ENCODE measurements at places on chromosomes 3 and 15. TPM values are rescaled to one million over a fixed set of nuclear protein-coding genes. Genes with fewer than 3 reads are reported as not detected.

Gene FANCD2OS
- not detected for total RNA-seq

Gene TJP1
- total RNA-seq, result 155 TPM

Gene PLCH1
- 0.51 TPM for total RNA-seq

Gene BCL2A1
- 0.84 TPM for total RNA-seq

Gene C2CD4A
- total RNA-seq, result not detected

Gene MESP1
- 7.6 TPM for total RNA-seq

Gene RASL12
- total RNA-seq, result 8.2 TPM

Gene HACL1
- total RNA-seq, result 14.3 TPM

Gene RGMA
- total RNA-seq, result 25.7 TPM

Gene GOLGA6L4
- 1.8 TPM for total RNA-seq

Gene CD86
- 1.1 TPM for total RNA-seq

GRCh38 chr3:144045766-144046165 lies 74.1 kb downstream of the DIPK2A start:
- no peak for DNase-seq

DNA sequence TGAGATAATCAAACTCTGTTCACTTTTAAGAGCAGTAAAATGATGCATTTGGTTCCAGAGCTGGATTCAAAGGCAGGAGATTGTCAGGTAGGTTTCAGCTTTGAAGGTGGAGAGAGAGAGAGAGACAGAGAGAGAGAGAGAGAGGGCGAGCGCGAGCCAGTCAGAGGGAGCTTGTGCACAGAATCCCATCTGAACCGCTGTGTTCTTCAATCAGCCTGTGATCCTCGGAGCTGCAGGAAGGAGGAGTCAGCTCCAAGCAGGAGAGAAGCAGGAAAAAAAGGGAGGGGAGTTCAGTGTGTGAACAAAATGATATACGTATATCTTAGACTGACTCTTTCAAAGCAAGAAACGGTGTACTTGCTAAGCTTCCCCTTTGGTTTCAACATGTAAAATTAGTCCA lies at the start of gene GPR149:
TSS of gene GPR149 (minus strand) at position 177 of the 400 bp plus-strand sequence. CDS start 575 bp downstream, outside the sequence.
- DNase-seq, result no peak

GRCh38 chr3:108208831-108209230 lies 13.4 kb downstream of the IFT57 start:
- no peak for DNase-seq

- DNase-seq, result no peak
Observed at GRCh38 chr3:47288966-47289910, 6.5 kb downstream of the KLHL18 start.

- no peak for DNase-seq
Observed at GRCh38 chr15:48040166-48040817, 80.5 kb upstream of the SLC24A5 start.

DNA sequence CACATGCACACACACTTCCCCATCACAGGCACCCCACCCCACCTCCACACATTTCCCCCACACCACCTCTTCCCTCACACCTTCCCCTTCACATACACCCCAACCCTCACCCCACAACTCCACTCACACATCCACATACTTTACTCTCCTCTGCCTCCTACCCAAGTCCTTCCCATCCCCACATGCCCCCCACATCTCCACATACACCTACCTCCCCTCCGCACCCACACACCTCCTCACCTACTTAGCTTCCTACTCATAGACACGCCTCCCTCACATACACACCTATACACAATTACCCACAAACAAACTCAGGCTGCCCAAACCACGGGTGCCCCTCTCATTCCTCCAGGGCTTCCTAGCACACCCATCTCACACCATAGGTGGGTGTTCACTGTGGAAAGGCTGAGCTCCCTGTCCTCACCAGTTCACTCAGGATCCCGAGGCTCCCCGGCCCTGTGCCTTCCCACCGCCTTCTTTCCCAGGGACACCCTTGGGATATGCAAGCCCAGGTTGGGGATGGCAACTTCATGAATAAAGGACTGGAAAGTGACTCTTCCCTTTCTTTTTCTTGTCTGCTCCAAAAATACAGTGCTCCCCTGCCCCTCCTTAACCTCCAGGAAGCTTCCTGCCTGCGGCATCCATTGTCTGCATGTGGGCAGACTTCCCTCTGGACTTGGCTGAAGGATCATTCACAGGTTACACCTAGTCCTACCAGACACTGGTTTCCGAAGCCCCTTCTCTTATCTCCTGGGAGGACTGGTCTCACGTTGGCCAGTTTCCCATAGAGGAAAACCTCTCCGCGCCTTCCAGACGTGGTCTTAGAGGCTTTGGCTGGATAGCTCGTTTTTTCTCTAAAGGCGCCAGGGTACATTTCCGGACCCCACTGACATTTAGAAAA lies 61.5 kb downstream of the SLCO2A1 start:
- DNase-seq, result no peak

GRCh38 chr3:170524073-170524472 lies 61.8 kb downstream of the SLC7A14 start:
- no peak for DNase-seq

- no peak for DNase-seq
Observed at GRCh38 chr3:162769564-162769963, 1273.0 kb downstream of the OTOL1 start.

- no peak for DNase-seq
Observed at GRCh38 chr15:99976811-99977271, 243.6 kb upstream of the LYSMD4 start.

DNA sequence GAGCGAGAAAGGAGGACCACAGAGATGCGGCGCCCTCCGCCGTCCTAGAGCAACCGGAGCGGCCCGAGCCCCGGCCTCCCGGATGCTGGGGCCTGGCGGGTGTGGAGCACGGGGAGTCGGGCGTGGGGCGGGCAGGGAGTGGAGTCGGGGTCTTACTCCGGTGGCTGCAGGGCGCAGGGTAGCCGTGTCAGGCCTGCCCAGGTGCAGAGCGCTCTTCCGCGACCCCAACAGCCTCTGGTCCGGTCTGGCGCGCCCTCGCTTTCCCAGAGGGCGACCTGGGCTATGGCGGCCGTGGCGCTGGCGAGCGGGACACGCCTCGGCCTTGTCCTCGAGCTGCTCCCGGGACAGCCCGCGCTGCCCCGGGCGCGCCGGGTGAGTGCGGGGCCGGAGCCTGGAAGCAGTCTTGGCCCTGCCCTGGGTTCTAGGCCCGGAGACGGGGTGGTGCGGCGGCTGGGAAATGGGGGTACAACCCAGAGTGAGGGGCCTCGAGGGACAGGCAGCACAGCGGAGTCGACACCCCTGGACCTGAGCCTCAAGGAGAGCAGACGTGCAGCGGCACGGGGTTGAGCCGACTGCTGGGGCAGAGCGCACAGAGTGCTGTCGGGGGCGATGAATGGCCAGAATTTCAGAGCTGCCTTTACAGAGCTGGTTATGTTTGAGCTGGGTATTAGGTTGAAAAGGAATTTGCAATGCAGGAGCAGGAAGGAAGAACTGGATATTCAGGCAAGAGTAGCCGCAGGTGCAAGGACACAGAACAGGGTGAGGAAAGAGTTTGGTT lies at the start of gene ZNF662:
TSS of gene ZNF662 (plus strand) at position 73 of the 778 bp plus-strand sequence. CDS start 1,973 bp downstream, outside the sequence.
- peak; percentile 64 for DNase-seq

- no peak for DNase-seq
Observed at GRCh38 chr3:59334585-59334984, 284.8 kb upstream of the CFAP20DC start.

GRCh38 chr3:195153653-195154052 lies 117.3 kb downstream of the XXYLT1 start:
- no peak for DNase-seq

DNA sequence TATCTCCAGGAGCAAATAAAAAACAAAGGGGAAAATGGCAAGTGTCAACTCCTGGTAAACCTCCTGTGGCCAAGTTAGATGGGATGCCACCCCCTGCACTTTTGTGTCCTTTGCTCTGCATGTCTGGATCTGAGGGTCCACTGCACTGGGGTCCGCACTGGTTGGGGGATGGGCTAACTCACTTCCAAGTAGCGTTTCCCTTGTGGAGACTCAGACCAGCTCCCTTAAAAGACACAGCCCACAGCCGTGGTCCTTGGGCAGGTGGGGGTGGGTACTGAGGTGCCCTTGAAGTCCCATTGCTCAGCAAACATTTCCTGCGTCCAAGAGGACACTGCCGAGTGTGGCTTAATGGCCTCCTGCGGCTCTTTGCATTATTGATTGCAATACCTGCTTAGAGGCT lies 188.2 kb downstream of the MEGF11 start:
- DNase-seq, result no peak

DNA sequence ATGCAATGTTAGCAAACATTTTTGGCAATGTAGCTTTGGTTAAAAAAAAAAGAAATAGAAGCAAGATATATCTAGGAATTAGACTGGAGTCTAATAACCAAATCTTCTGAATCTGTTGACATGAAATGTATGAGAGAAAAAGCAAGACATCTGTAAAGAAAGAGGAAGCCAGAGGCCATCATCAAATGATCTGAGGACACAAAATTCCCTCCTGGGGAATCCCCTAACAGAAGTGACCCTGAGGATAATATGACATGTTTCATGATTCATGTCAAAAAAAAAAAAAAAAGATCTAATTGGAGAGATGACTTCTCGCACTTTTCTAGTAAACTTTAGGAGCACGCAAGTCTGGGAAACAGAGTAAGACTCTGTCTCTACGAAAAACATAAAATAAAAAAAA lies 70.9 kb downstream of the IMPG2 start:
- DNase-seq, result no peak
